ENCODE measurements at places on chromosomes 3 and 15.

DNA sequence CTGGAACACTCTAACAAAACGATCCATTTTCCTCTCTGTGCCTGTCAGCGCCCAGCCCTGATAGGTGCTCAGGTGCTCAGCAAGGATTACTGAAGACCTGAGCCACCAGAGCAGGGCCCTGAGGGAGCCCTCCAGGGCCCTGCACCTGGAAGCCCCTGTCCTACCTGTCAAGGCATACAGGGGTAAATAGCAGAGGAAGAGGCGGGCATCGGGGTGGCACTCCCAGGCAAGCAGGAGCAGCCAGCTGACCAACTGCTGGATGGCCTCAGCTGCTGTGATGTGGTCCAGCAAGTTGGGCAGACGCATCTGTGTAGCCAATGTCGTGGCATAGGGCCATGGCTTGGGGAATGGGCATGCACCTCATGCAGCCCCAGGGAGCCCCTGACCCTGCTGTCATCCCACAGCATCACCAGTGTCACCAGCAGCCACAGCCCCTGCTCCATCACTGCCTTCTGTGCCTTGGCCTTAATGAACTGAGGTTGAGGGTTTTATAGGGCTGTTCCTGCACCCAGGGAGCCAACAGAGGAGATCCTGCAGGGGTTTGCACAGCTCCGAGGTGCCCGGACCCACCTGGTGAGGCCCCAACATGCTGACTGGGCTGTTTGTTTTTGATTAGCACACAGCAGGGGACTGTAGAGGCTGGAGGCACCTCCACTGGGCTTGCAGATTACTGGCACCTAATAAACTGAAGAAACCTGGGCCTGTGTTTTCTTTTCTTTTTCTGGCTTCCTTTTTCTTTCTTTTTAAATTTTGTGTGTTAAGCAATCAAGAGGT lies 7.9 kb upstream of the WDR6 start:
- DNase-seq, result no peak

DNA sequence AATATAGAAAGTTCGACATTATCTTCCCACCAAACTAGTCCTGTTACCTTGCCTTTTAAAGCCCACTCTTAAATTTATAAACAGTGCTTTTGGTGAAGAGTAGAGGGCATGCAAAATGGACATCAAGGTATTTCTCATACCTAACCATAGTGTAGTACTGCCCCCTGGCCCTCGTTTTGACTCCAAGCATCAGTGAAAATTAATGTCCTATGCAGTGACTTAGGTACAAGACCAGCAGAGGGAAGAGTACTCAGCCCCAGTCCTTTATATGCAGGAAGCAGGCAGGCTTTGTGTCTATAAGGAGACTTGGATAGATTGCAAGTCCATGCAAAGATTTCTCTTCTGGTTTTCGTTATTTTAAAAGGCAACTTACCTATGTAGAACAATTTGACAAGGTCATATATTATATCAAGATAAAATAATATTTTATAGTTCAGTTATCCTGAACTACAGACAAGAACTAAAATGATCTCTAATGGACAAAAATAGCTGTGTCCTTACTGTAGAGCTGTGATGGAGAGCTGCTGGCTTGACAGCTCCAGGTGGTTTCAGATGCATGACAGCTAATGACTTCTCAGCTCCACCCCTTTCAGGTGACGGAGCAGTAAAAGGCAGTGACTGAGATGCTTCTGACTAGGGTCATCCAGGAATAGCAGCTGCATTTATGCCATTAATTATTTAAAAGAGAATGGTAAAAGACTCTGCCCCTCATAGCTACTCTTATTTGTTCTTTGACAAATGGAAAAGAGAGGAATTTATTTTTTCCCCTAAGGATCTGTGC lies 646.1 kb downstream of the SQOR start:
- no peak for DNase-seq

DNA sequence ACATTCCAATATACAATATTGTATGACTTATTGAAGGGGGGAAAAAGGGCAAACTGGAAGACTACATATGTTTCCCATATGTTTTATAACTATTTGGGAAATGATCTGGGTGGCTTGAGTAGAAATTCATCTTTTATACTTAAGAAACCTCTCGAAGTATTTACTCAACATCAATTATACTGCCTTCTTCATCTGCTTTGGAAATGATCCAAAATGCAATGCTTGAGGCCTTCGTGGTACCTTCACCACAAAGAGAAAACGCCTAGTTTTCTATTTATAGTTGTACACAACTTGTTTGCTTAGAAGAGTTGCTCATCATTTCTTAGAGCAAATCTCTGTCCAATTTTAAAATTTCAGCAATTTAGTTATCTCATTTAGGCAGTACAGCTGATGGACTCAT lies 18.8 kb downstream of the ACKR4 start:
- no peak for DNase-seq

DNA sequence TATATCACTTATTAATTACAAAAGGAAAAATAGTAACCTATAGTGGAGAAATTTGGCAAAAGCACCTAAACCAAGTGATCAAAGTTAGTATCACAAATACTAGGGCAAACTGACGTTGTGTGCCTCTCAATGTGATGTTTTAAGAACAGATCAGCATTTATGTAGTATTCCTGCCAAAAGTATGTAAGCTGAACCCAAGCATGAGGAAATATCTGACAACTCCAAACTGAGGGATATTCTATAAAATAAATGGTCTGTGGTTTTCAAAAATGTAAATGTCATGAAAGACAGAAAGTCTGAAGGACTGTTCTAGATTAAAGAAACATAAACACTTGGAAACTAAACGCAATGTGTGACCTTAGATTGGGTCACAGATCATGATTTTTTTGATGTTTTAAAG lies 34.3 kb upstream of the PIK3CA start:
- DNase-seq, result no peak

DNA sequence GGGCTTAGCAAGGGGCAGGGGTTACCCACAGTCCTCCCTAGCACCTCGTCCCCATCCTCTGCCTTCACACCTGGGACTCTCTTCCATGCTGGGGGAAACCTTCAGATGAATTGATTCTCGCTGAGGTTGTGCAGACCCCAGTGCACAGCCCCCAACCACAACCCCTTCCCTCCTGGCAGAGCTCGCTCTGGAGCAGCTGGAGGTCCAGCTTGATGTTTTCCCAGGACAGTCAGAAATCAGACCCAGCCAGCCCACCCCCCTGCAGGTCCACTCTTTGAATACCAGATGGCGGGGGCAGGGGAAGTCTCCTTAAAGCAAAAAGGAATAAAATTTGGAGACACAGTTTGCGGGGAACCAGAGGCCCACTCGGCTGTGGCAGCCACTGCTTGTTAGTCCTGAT lies 234.4 kb downstream of the XXYLT1 start:
- no peak for DNase-seq

- DNase-seq, result no peak
Measured at GRCh38 chr3:16512435-16513140, 911 bp downstream of the RFTN1 start.

All from foreskin melanocyte (primary cell).